ENCODE measurements at places on chromosomes 12 and 14. TPM values are rescaled to one million over a fixed set of nuclear protein-coding genes. Genes with fewer than 3 reads are reported as not detected.

DNA sequence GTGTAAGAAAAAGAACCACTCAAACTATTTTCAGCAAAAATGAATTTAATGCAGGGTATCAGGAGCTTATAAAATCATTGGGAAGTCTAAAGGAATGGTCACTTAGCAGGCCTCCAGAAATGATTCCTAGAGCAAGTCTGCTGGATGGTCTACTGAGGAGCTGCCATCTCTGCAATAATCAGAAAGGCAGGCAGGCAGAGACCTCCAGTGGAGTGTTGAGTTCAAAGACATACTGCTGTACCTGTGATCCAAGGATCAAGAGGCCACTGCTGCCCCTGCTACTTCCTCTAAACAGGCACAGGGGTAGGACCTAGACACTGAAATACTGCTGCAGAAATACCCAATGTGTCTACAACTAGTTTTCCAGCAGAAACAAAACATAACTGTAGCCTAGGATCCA is 14.5 kb upstream of the KICS2 start:
- no peak for DNase-seq
- H3K36me3 ChIP-seq = no peaks in the 10 kb centered on the region
- H3K4me1 ChIP-seq = no peaks in the 10 kb centered on the region
- no peaks in the 10 kb centered on the region for H3K27me3 ChIP-seq

DNA sequence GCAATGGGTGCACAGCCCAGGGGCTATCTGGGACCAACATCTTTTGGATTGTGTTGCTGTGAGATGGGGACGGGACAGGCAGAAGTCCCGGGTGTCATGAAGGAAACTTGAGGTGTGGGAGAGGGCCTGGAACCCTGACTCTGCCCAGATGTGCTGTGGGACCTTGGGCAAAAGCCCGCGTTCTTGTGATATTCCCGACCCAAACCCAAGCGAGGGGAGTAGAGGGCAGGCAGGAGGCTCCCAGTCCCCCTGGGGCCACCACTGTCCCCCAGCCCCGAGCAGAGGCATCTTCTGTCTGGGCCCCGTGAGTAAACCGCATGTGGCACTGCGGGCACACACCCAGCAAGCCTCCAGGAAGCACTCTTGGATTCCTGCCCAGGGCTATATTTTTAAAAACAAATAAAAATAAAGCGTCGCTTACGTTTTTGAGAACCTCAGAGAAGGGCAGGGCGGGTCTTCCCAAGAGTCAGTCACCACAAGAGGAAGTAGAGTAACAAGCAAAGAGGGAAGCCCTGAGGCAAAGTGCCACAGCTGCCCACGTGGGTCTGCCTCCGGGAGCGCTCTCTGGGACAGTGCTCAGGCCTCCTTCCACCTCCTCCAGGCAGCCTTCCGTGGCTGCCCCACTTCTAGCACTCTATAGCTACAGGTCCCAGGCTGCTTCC is 39.5 kb downstream of the BEGAIN start:
- H3K27ac ChIP-seq = no peak overlapping the region
- no peak overlapping the region for H3K4me3 ChIP-seq
- no peaks in the 10 kb centered on the region for H3K4me1 ChIP-seq
- H3K27me3 ChIP-seq = peaks cover 16% of the 10 kb centered on the region

The EIF2B1 gene
- 45.8 TPM for total RNA-seq

- H3K27me3 ChIP-seq = no peaks in the 10 kb centered on the region
- no peak overlapping the region for H3K27ac ChIP-seq
- peak; percentile 54 for DNase-seq
- H3K4me3 ChIP-seq = no peak overlapping the region
- peaks cover 1% of the 10 kb centered on the region for H3K36me3 ChIP-seq
These were observed 11.7 kb downstream of the CAMKK2 start for GRCh38 chr12:121284551-121285390.

DNA sequence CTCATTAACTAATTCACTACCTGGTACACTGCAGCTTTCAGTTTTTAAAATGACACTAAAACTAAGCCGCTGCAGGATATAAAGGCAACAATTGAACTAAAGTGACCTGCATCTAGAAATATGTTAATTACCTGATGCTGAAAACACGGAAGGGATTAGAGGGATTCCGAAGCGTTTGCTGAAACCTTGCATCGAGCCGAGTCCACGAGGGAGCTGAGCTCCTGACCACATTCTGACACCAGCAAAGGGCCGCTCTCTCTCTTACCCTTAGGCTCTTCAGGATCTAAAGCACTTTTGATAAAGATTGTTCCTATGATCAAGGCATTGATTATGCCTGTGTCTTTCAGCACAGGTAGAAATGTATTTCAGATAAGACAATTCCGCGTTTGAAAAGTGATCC is 59.5 kb upstream of the CDKN3 start:
- H3K4me3 ChIP-seq = no peak overlapping the region
- peaks cover 9% of the 10 kb centered on the region for H3K4me1 ChIP-seq
- no peaks in the 10 kb centered on the region for H3K27me3 ChIP-seq
- H3K27ac ChIP-seq = no peak overlapping the region
- no peaks in the 10 kb centered on the region for H3K36me3 ChIP-seq

- peaks cover 7% of the 10 kb centered on the region for H3K36me3 ChIP-seq
- H3K4me1 ChIP-seq = no peaks in the 10 kb centered on the region
- H3K27me3 ChIP-seq = no peaks in the 10 kb centered on the region
- no peak overlapping the region for H3K27ac ChIP-seq
These were observed 43.6 kb downstream of the RAD51B start for GRCh38 chr14:67863223-67863622.

The LRRC10 gene
- total RNA-seq = not detected

- no peak overlapping the region for H3K4me3 ChIP-seq
- no peaks in the 10 kb centered on the region for H3K4me1 ChIP-seq
- peaks cover 33% of the 10 kb centered on the region for H3K36me3 ChIP-seq
- DNase-seq = no peak
- H3K27me3 ChIP-seq = no peaks in the 10 kb centered on the region
These were observed 6.7 kb upstream of the GOLGA3 start for GRCh38 chr12:132835076-132836025.

GRCh38 chr12:123034022-123034541 is 53.6 kb downstream of the ARL6IP4 start:
- H3K27me3 ChIP-seq = no peaks in the 10 kb centered on the region
- DNase-seq = no peak
- H3K36me3 ChIP-seq = no peaks in the 10 kb centered on the region
- peaks cover 4% of the 10 kb centered on the region for H3K4me1 ChIP-seq

GRCh38 chr12:48828293-48828692 is 10.0 kb downstream of the CACNB3 start:
- H3K27ac ChIP-seq = no peak overlapping the region
- no peaks in the 10 kb centered on the region for H3K27me3 ChIP-seq
- no peak overlapping the region for H3K4me3 ChIP-seq
- peaks cover 70% of the 10 kb centered on the region for H3K36me3 ChIP-seq
- DNase-seq = no peak

DNA sequence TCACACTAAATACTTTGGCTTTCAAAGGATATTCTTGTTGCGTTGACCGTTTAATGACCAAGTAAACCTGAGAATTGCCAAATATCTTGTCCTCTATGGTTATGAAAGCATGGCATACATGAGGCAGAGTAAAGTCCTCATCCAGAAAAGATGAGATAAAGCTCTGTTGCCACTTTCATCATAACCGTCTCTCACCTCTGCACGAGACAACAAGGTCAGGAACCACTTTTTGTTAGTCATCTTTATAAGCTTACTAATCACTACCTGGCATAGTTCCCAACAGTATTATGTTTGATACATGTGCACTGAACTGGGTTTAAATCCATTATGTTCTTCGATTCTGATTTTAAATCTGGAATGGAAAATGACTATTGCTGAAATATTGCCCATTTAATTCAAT is 31.3 kb downstream of the PTPRB start:
- no peaks in the 10 kb centered on the region for H3K4me1 ChIP-seq
- no peak overlapping the region for H3K27ac ChIP-seq
- peaks cover 40% of the 10 kb centered on the region for H3K27me3 ChIP-seq
- H3K36me3 ChIP-seq = no peaks in the 10 kb centered on the region
- H3K4me3 ChIP-seq = no peak overlapping the region
- DNase-seq = no peak

DNA sequence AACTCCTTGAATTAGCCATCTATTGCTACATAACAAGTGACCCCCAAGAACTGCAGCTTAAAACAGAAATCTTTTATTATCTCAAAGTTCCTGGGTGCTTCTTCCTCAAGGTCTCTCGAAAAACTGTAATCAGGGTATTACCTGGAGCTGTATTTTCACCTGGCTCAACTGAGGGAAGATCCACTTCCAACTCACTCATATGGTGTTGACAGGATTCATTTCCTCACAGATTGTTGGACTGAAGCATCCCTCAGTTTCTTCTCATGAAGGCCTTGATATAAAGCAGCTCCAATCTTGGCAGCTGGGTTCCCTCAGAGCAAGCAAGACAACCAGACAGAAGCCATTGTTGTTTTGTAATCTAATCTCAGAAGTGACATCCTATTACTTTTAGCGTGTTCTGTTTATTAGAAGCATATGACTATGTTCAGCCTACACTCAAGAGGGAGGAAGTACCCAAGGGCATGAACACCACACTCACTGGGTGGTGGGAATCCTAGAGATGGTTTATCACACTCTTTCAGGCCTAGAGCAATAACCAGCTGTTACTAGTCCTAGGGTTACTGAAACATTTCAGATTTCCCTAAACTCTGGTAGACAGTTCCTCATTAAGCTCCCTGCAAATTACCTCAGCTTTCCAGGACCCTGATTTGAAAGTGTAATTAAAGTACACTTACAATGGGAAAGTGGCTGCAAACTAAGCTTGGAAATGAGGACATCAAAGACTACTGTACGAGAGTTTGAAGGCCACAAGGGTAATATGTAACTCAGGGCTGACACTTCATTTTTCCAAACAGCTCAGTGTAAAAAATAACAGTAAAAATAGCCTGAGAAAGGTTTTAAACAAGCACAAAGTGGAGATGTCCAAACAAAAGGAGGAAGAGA is 222.2 kb downstream of the SEC23A start:
- H3K27me3 ChIP-seq = no peaks in the 10 kb centered on the region
- no peak overlapping the region for H3K4me3 ChIP-seq
- no peaks in the 10 kb centered on the region for H3K36me3 ChIP-seq
- H3K4me1 ChIP-seq = no peaks in the 10 kb centered on the region
- DNase-seq = no peak
- no peak overlapping the region for H3K27ac ChIP-seq

DNA sequence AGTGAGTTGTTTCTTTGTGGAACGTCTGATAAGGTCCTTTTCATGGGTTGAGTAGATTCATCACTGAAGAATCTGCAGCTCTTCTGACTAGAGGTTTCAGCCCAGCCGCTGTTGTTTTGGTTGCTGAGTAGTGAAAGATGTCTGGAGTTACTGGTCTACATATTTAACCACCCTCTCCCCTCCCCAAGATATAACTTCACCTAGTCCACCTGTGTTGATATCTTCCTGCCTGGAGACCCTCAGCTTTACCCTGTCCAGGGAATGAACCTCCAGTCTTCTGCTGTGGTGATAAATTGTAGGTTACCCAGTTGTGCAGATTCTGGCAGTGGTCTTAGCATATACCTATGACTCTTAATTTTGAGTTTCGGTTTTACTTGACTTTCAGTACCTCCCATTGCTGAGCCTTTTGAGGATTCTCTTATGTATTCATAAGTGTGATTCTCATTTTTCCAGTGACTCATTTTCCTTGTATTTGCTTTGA is 62.9 kb downstream of the CCDC91 start:
- DNase-seq = no peak
- no peaks in the 10 kb centered on the region for H3K27me3 ChIP-seq
- no peak overlapping the region for H3K27ac ChIP-seq
- H3K4me1 ChIP-seq = no peaks in the 10 kb centered on the region
- no peak overlapping the region for H3K4me3 ChIP-seq

- no peaks in the 10 kb centered on the region for H3K27me3 ChIP-seq
- no peak overlapping the region for H3K4me3 ChIP-seq
- no peak overlapping the region for H3K27ac ChIP-seq
- peak; percentile 87 for DNase-seq
- H3K36me3 ChIP-seq = no peaks in the 10 kb centered on the region
- H3K4me1 ChIP-seq = peaks cover 9% of the 10 kb centered on the region
These were observed 23.0 kb downstream of the ISCA2 start for GRCh38 chr14:74516451-74517160.

The NANOG gene
- 129 TPM for total RNA-seq

The NPFF gene
- total RNA-seq = not detected

The C14orf132 gene
- 12.3 TPM for total RNA-seq

The SERPINA12 gene
- not detected for total RNA-seq

DNA sequence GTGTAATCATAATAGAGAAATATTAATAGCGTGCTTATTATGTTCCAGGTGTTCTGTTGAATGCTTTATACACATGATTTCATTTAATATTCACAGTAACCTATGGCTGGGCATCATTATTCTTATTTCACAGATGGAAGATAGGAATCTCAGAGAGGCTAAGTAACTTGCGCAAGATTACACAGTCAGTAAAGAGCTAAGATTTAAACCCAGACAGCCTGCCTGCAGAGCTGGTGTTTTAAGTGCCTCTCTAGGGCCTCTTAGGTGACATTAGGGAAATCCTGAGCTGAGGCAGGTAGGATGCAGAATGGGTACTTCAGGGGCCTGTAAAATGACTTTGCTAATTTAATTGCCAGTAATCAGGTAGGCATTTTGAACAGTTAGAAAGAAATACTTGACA is 18.5 kb upstream of the BHLHE41 start:
- peaks cover 25% of the 10 kb centered on the region for H3K27me3 ChIP-seq
- H3K36me3 ChIP-seq = no peaks in the 10 kb centered on the region
- no peak for DNase-seq
- no peaks in the 10 kb centered on the region for H3K4me1 ChIP-seq
- no peak overlapping the region for H3K4me3 ChIP-seq

DNA sequence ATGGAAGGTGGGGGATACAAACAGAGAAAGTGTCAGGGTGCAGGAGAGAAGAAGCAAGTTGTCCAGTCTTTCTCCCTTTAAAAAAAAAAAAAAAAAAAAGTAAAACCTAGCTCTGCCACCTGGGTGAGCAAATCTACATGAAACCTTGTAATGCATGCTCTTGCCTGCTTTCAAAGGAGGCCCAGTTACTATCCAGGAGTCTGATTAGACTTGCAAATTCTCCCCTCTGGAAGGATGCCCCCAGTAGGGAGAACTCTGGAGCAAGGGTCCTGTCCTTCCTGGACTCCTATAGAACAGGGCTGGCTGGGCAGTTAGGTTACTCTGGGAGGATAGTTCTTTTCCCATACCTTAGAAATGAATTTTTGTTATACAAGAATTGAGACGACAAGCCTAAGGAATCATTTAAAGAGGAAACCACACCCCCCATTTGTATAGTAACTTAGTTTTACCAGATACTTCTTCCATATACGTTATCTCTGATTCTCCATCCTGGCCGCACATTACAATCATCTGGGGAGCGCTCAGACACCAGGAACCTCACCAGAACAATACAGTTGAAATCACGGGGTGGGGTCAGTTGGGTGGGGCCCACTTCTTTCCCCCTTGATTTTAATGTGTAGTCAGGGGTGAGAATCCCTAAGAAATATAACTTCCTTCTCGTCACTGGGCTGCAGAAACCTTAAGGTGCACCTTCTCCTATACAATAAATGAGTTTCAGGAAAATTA is 30.5 kb downstream of the RAB35 start:
- peak; percentile 70 for DNase-seq
- no peaks in the 10 kb centered on the region for H3K36me3 ChIP-seq
- peak overlapping the region; percentile 26 for H3K27ac ChIP-seq
- H3K4me3 ChIP-seq = peak overlapping the region; percentile 21
